NCI-H446 treated with DMSO at 0.1 percent for 48 hours (cell line): ENCODE measurements at places on chromosomes 6 and 20.

- DNase-seq: no peak
Observed at GRCh38 chr6:125835221-125835744, 44.5 kb downstream of the NCOA7 start.

GRCh38 chr6:21132856-21133838 is 460.4 kb upstream of the SOX4 start:
- peak; percentile 89 for DNase-seq

DNA sequence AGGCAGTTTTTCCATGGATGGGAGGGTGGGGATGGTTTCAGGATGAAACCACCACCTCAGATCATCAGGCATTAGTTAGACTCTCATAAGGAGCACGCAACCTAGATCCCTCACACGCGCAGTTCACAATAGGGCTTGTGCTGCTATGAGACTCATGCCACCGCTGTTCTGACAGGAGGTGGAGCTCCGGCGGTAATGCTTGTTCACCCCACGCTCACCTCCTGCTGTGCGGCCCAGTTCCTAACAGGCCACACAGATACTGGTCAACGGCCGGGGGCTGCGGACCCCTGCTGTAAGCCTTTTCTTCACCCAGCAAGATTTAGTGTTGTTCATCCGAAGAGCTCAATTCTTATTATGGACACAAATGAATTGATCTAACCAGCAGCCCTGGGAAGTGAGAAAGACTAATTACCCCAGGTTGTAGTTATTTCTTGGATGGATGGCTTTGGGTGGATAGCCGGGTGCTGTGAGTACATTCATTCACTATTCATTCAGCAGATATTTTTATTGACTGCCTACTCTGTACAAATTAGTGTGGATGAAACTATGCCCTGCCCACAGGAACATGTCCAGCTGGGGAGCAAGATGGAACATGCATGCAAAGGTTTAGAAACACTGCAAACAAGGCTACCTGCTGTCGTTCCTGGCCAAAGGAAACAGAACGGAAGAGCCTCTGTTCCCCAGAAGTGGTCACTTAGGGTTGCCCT is 57.2 kb downstream of the RIOK1 start:
- DNase-seq: no peak

DNA sequence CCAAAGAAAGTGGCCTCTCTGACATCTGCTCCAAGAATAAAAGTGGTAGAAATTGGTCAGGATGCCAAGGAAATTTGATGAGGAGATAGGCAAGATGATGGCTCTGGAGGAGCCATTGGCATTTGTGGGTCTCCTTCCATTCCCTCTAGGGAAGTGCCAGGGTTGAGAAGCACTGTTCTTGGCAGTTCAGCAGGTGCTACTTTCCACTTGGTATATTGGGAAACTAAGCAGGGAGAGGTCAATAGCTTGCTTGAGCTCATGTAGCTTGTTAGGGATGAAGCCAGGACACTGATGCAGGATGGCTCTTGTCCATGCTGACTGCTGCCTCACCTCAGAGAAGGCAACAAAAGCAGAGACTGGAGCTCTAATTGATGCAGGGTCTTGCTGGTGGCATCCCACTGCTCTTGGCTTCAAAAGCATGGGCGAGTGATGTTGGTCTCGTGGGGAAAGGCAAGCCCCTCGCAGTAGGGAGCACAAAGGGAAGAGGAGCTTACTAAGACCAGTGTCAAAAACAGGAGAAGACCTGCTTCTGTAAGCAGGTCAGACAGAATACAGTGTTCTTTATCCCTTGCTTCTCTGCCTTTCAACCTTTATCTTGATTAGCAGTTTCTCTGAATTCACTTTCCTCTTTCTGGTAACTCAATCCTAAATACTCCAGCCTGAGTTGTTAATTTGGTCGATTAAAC is 73.1 kb upstream of the RIPOR2 start:
- no peak for DNase-seq

GRCh38 chr6:25138233-25138933 is 140.8 kb upstream of the CARMIL1 start:
- DNase-seq: no peak

DNA sequence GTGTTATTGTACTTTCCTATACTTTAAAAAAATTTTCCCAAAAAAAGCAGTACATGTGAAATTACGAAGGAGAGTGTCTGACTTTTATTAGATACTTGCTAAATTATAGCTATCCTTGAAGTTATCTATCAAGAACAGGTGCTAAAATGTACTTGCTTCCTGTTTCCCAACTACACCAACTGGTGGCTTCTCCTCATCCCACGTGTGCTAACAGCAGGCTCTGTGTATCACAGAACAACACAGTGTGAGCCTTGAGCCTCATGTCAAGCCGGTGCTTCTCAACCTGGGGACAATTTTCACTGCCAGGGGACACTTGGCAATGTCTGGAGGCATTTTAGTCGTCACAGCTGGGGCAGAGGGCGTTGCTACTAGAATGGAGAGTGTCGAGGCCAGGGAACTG is 36.2 kb upstream of the CDYL start:
- no peak for DNase-seq

- no peak for DNase-seq
Observed at GRCh38 chr6:148616841-148617240, 130.0 kb upstream of the UST start.

- no peak for DNase-seq
Observed at GRCh38 chr20:22584522-22584921, at the start of gene FOXA2. Gene FOXA2 (minus strand): TSS chr20:22584572. CDS start chr20:22584278, 294 bp downstream.

GRCh38 chr20:60202046-60202445 is 243.8 kb downstream of the CDH26 start:
- DNase-seq: no peak

- DNase-seq: no peak
Observed at GRCh38 chr20:32780749-32781655, 18.8 kb downstream of the DNMT3B start.

DNA sequence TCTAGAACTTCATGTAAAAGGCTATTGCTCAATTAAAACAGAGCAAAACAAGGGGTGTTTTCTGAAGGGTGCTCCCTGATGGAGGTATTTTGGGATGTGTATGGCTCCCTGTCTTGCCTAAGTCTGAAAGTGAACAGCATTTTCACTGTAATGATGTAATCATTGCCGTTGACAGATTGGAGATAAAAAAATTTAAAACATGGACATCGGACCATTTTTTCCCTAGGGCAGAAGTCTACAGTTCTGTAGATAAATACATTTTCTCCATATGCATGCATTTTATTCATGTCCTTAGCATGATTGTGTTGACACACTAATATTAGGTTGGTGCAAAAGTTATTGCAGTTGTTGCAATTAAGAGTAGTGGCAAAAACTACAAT is 85.1 kb upstream of the ATXN1 start:
- DNase-seq: no peak

GRCh38 chr6:44024574-44025219 is 102.6 kb downstream of the MRPL14 start:
- DNase-seq: no peak

GRCh38 chr6:43078691-43079090 is 2.6 kb downstream of the PTK7 start:
- DNase-seq: no peak

DNA sequence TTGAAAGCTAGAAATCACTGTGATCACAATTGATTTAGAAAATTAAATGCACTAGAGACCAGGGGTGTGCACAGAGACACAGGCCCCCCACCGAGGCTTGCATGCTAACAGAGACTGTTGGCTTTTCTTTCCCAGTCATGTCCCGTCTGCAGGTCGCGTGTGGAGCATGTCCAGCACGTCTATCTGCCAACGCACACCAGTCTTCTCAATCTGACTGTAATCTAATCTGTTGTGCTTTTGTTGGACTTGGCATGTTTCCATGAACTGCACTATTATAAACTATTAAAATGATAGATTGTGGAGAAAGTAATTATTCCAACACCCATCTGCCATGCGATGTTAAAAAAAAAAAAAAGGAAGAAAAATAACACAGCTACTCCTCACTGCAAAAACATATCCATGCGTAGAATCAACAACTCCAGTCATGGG is 17.7 kb downstream of the MYLIP start:
- peak; percentile 86 for DNase-seq

DNA sequence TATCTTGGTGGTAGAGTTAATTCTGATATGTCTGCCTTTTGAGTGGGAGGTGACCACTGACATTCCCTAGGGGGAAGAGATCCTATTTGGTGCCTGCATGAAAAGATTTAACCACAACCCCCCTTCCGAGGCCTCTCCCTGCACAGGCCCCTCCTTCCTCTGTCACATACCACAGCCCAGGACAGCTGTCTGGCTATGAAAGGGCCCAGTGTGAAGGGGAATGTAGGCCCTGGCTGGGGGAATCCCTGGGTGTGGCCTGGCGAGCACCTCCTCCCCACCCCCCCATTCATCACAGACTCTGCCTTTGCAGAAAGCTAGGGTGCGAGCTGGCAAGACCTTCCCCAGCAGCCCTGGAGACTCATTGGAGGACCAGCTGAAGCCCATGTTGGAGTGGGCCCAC is 27.4 kb upstream of the MAPRE1 start:
- no peak for DNase-seq

DNA sequence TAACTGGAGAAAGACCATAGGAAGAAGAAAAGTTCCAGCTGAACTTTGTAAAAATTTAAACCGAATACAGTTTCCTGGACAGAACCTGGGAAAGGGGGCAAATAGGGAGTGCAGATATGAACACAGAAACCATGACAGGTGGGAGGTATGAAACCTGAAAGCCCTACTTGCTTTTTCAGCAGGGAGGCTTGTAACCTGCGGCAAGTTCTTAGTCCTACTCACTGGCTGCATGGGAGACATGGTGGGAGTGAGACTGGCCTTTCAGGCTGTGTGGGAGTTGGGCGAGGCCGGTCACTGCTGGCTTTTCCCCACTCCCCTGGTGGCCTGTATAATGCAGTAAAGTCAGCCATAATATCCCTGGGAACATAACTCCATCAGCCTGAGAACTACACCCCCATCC is 54.2 kb downstream of the ROS1 start:
- DNase-seq: no peak

GRCh38 chr20:31906001-31906400 is 35.6 kb downstream of the TTLL9 start:
- no peak for DNase-seq

- no peak for DNase-seq
Observed at GRCh38 chr6:140178520-140178919, 804.1 kb upstream of the CITED2 start.

DNA sequence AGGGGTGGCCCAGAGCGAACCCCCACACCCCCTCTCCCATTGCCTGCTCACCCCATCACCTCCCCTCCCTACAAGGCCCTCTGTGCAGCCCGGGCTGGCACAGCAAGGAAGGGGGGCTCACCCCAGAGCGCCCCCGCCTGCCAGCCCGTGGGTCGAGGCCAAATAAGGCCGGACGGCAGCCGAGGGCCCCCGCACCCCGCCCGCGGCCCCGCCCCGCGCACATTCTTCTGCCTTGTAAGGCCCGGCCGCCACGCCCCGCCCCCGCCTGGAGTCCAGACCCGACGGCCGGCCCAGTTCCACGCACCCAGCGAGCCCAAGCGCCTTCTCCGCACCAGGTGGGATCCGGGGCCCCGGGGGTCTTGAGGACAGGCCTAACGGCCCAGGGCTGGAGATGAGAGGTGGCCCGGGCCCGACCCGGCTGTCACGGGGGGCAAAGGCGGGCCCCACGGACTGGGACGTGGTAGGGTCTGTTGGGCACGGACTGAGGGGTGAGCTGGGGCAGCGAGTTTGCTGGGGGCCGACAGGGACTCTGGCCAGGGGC is at the start of gene MYL9:
Gene MYL9, plus strand, starts transcription at position 293 of the 541 bp plus-strand sequence. CDS start 3,366 bp downstream, outside the sequence.
- DNase-seq: no peak

DNA sequence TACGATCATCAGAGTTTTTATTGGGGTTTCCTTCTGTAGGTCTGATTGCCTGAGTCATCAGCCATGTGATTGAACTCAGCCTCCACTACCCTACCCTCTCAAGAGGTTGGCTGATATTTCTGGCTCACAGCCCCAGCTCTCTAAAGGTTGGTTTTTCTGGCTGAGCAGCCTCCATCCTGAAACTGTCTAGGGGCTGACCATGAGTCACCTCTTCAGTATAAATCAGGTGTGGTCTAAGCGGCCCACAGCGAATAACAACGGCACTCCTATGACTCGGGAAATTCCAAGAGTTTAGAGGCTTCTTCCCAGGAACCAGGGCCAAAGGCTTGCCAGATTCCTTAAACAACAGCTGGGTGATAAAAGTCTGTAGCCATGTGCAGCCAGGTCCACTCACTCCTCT is 115.5 kb downstream of the SOD2 start:
- DNase-seq: no peak

DNA sequence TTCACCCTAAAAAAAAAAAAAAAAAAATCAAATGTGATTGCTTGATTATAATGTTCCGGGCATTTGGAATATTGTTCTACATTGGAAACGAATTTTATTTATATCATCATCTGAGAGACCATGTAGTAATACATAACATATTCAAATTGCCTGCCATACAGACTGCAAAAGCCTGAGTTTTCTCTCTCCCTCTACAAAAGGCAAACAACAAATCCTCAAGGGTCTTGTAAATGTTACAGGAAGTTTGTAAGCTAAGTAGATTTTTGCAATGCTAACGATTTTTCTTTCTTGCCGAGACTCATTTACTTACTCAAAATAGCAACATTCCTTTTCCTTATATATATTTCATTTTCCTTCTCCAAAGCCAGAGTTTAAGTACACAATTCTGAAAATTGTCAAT is 49.0 kb upstream of the HTR1E start:
- no peak for DNase-seq

DNA sequence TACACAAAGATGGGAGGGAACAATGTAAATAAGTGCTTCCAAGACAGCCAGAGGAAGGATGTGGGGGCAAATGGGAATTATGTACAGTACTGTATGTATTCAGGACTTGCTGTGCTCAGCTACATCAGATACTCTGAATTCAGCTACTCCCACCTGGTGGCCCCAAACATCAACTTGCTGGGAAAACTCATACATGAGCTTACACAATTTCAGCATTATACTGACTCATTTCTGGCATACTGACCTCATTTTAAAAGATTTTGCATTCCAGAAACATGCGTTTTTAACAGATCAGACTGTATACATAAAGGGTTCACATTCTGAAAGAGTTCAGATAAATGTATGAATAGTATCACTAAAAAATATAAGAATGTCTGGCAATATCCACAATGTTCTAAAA is 59.7 kb downstream of the GPX5 start:
- DNase-seq: no peak

DNA sequence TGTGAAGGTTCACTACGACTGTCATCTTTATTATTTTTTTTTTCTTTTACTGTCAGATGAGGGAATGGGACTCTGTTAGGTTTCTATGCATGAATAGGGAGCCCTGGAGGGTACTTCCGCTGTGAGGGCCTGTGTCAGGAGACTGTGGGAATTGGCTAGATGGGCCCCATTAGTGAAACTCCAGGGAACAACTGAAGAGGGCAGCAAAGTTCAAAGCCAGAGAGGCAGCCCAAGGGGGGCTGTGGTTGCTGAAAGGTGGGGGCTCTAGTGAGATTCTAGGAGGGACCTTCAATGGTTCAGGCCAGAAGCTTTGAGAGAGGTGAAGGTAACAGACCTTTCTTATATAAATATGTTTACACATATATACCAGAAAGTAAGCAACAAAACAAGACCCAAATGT is 13.2 kb upstream of the EPB41L1 start:
- no peak for DNase-seq
